Activated naive CD4-positive, alpha-beta T cell treated with anti-CD3 and anti-CD28 coated beads, Interleukin-2, amount 10 ng/mL, durations not matched to agents 7 days and 5 days (primary cell): ENCODE measurements at places on chromosomes 2 and 18.

- no peak for DNase-seq
Observed at GRCh38 chr2:234980451-234981187, 28.8 kb downstream of the SH3BP4 start.

- no peak for DNase-seq
Observed at GRCh38 chr18:50802141-50802540, 17.7 kb downstream of the MRO start.

DNA sequence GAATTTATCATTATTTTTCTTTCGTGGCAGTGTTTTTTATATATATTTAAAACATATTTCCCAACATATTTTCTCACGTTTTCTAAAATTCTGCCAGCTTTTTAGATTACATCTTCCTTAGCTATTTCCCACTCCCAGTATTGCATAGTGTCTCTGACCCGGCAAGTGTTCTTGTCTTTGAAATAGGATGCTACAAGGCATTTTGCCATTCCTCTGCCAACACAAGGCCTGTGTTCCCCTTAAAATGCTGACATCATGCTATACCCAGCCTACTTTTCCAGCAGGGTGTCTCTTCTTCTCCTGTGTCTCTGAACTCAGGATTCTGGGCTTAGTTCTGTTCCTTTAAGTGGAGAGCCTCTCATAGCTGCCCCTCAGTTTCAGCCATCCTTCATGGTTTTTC is 115.2 kb downstream of the DIS3L2 start:
- DNase-seq, result no peak

GRCh38 chr2:167383610-167384194 is 495.4 kb downstream of the XIRP2 start:
- no peak for DNase-seq

DNA sequence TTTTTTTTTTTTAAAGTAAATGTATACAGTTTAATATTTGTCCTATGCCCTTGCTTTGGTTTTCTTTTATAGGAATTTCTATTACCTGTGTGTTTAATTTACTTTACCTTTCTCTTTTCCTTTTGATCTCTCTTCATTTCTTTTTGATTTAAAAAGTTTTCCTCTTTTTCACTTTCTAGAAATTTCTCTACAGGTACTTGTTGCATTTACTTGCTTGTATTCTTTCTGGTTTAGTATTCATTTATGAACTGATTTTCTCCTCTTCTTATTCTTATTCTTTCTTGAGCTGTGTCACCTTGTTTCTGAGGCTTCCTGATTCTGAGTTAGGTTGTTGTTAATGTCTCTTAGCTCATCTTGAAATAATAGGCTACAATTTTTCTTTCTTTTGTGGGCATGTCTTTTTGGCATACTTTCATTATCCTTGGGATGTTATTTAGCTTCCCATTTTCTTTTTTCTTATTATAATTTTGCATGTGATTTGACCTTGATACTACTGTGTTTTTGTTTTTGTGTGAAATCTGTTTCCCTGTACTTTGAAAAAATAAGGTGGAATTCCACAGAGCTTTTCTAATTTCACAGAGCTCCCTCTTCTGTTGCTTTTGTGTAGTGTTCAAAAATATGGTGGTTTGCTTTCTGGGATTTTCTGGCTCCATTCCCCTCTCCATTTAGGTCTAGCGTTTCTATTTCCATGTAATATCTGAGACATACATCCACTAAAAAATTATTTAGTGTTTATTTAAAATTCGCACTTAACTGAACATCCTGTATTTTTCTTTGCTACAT is 25.5 kb upstream of the ALMS1 start:
- no peak for DNase-seq

DNA sequence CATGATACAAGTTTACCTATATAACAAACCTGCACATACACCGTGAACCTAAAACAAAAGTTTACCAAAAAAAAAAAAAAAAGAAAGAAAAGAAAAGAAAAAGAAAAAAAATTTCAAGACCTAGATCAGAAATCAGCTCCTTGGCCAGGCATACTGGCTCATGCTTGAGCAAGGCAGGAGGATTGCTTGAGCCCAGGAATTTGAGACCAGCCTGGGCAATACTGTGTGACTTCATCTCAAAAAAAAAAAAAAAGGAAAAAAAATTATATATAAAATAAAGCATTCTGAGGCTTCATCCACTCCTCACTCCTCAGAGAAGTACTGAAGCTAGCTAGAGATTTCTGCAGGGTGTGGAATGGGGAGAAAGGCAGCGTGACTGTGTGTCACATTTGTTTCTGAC is 11.8 kb upstream of the PROC start:
- DNase-seq, result no peak

DNA sequence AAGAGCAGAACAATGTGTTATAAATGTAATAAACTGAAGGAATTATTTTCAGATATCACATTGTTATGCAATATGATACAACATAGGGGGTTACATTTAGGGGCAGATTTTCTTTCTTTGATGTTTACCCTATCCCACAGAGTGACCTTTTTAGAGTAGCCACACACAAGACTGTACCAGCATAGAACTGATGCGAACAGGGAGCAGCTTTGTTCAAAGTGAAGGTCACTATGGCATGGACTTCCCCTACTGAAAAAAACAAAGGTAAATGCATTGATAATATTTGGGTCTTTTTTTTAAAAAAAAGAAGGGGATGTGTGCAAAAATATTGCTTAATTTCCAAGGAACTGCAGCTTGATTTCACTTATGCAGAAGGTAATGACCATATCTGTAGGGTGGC is 1354.9 kb downstream of the SUCLG1 start:
- DNase-seq, result no peak

GRCh38 chr2:25481381-25482300 is 139.9 kb upstream of the DNMT3A start:
- no peak for DNase-seq

- no peak for DNase-seq
Observed at GRCh38 chr18:8928044-8928443, 174.5 kb upstream of the NDUFV2 start.

DNA sequence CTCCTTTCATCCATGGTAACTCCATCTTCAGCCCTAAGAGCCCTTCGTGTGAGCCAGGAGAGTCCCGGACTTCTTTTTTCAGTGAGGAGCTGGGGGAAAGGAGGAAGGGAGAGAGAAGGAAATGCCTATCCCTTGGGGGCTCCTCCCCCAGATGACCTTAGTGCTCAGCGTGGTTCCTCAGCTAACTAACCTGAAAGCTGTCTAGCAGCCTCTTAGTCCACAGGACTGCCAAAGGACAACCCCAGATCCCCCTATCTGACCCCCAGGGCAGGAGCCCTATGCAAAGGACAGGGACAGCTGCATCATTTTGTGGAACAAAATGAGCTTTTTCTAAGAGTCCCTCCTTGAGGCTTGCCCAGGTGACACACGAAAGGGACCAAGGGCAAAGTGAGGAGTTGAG is 7.9 kb downstream of the SPR start:
- DNase-seq, result no peak

GRCh38 chr2:4528773-4529172 is 825.4 kb downstream of the DCDC2C start:
- DNase-seq, result no peak

DNA sequence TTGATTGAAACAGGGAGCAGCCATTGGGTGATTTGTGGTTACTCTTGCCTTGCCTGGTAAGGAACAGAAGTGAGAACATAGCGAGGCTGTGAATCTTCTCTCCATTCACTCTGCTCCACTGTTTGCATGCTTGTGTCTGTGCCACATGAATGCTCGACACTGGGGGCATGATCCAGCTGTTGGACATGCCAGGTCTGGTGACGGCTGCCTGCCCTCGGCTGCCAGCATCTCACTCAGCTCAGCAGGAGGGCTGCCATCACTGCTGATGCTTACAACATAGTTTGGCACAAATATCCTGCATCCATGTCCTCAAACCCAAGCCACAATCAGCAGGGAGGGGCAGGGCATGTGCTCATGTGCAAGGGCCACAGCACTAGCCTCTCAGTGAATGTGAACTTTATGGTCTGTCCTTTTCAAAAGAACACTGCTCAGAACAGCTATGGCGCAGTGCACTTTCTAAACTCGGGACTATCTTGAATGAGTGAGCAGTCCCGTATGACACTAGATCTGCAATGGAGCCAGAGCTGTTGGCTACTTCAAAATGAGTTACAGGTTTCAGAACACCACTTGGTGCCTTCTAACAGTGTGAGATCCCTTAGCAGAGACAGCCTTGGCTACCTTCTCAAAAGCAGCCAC is 126.3 kb downstream of the NRP2 start:
- no peak for DNase-seq

DNA sequence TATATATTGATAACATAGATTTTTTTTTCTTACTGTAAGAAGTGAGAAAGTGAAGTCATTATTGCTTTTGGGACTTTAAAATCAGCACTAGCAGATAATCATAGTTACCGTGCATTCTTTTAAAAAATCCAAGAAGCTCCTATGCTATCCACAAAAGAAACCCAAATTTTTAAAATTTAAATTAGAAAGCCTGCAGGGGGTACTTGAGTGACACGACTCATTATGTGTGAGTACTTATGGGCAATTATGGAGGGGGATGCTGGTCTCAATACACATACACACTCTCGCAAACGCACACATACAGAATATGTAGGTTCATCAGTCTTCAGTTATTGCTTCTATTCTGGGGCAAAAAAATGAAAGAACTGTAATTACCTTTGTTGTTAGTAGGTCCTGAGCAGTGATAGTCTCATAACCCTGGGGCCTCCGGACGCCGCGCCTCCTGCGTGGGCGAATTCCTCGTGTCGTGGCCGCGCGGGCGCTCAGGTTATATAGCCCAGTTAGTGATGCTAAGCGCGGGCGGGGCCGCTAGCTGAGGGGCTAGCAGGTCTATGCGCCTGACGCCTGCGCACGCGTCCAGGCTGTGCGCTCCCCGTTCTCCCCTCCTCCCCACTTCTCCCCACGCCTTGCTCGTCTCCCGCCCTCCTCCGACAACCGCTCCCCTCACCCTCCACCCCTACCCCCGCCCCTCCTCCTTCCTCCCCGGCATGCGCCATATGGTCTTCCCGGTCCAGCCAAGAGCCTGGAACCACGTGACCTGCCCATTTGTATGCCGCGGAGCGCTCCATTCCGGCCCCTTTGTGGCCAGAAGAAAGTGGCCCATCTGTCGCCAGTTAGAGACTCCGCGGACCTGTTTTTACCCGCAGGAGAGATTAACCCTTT is at the start of gene NEUROD1:
TSS of gene NEUROD1 (minus strand) at position 463 of the 882 bp plus-strand sequence. CDS start 1,657 bp downstream, outside the sequence.
- DNase-seq, result no peak

DNA sequence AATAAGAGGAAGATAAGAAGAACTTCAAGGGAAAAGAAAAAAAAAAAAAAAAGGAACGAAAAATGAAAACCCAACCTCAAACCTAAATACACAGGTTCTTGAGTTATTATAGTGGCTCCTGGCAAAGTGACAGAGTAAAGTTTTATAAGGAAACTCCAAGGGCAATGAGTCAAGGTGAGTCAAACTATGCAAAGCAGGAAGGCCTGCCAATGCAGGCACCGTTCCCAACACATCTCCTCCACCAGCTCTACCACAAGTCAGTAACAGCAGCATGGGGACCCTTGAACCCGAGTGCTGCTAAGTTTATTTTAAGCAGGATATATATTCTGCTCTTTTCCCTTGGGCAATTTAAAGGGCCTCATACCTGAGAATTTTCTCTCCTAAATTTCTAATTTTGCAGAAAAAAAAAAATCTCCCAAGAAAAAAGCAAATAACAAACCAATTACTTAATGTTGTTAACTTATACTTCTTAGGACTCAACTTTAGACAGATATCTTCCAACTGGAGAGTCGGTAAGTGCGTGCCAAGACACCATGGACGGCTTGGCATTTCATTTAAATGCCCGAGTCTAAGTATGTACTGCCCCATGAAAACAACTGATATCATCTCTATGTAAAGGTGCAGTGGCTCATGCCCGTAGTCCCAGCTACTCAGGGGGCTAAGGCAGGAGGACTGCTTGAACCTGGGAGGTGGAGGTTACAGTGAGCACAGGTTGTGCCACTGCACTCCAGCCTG is 75.7 kb upstream of the TFCP2L1 start:
- DNase-seq, result no peak

- no peak for DNase-seq
Observed at GRCh38 chr2:240137596-240138253, 1.6 kb upstream of the COPS9 start.

- DNase-seq, result no peak
Observed at GRCh38 chr2:221075203-221075602, 496.9 kb downstream of the EPHA4 start.

- no peak for DNase-seq
Observed at GRCh38 chr2:101501443-101501842, 26.5 kb upstream of the RFX8 start.

DNA sequence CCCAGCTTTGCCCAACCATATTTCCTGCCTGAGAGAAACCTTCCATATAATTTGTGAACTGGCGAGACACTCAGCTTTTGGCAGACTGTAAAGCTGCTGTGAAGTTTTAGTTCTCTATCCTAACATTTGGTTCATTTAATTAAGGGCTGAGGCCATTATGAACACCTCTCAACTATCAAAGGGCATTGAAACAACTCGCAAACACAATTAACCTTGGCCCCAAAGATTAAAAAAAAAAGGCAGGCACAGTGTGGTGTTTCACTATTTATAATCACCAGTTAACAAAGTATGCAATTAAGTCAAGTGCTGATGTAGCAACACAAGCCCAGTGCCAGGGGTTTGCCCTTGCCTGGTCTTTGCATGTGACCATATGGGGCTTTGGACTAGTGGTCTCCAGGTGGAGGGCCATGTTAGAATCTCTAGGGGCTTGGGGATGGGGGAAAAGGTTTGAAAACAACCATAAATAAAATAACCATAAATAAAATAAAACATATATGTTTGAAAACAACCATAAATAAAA is 297.6 kb upstream of the SKOR2 start:
- DNase-seq, result no peak

DNA sequence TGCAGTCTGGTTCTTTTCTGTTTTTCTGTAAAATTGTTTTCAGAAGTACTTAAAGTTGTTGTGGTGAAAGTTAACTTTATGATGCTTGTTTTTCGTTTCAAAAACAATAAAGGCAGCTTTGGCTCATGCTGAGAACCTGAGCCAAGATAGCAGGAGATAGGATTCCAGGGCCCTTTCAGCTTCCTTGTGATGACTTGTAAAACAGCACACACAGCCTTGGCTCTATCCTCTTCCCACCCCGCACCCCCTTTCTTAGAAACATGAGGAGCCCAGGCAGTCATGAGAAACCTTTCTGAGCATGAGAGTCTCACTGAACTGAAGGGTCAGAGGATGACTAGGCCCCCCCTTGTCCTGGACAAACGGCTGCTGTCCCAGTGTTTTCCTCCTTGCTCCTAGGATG is 12.4 kb upstream of the CHRNA1 start:
- no peak for DNase-seq

DNA sequence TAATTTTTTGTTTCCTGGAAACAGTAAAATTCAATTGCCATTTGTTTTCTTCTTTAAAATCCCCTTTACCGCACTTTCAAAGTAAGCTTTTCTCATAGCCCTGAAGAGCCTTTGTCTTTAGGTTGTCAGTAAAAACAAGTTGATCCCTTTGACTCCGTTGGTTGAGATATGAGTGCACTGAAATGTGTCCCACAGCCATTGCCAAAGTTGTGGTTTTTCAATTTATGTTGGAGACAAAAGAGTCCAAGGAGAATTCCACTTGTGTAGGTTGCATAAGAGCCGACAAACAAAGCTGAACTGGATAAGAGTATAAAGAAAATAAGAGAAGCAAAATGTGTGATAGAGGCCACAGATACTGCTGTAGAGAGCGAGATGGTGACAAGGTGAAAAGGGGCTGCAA is 26.1 kb upstream of the HNMT start:
- no peak for DNase-seq

GRCh38 chr2:72146347-72147302 is 1.0 kb downstream of the CYP26B1 start:
- DNase-seq, result peak; percentile 19

GRCh38 chr2:205722283-205722918 is 40.1 kb downstream of the NRP2 start:
- DNase-seq, result no peak
